ENCODE measurements at places on chromosomes 7 and 10. TPM values are rescaled to one million over a fixed set of nuclear protein-coding genes. Genes with fewer than 3 reads are reported as not detected.

Gene NRCAM
- total RNA-seq = 425 TPM

Gene FLNC
- 11.7 TPM for total RNA-seq

Gene SMKR1
- 6.6 TPM for total RNA-seq

Gene TEX36
- total RNA-seq = not detected

Gene ASAH2
- total RNA-seq = 6.2 TPM

Gene LRMDA
- total RNA-seq = 9.5 TPM

Gene AKR1D1
- not detected for total RNA-seq

Gene FAM185A
- 15.9 TPM for total RNA-seq

Gene TMEM130
- 302 TPM for total RNA-seq

Gene PRPF18
- 21.1 TPM for total RNA-seq

Measured in dorsolateral prefrontal cortex (tissue), 122 donors.